IMR-90 (cell line): ENCODE measurements at places on chromosomes 3 and 15. TPM values are rescaled to one million over a fixed set of nuclear protein-coding genes. Genes with fewer than 3 reads are reported as not detected.

DUOX2 gene
- not detected in 2 replicates for total RNA-seq

LAMB2 gene
- total RNA-seq, result 179 and 213 TPM in 2 replicates

VEPH1 gene
- total RNA-seq, result 99.4 and 130 TPM in 2 replicates

DNA sequence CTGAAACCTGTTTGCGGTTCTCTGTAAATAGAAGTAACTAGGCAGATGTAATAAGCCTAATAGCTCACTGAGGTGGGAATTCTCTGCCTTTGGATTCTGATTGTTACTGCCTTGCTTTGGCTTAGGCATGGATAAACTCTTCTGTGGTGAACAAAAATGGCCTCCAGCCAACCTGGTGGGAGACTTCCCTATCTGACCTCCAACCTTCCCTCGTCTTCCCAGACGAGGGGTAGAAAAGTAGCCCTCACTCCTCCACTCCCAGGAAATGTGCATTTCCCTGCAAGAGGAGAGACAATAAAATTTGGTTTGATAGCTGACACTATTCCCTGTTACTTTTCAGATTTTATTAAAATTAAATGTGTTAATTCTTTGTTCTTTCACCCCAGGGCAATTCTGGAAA, 606 bp upstream of the CD96 start:
- DNase-seq, result no peak

- DNase-seq, result no peak
Measured at GRCh38 chr15:56234804-56235203, 8.9 kb downstream of the RFX7 start.

GRCh38 chr15:60647246-60647645, 168.3 kb upstream of the ICE2 start:
- DNase-seq, result no peak

GRCh38 chr15:73368301-73369136, at the start of gene HCN4:
TSS of gene HCN4 (minus strand) at chr15:73368958. CDS start at chr15:73368270, 688 bp downstream.
- no peak for DNase-seq

GRCh38 chr3:129240436-129240835, 9.0 kb upstream of the COPG1 start:
- DNase-seq, result no peak
